ENCODE measurements at places on chromosomes 5 and 9.

DNA sequence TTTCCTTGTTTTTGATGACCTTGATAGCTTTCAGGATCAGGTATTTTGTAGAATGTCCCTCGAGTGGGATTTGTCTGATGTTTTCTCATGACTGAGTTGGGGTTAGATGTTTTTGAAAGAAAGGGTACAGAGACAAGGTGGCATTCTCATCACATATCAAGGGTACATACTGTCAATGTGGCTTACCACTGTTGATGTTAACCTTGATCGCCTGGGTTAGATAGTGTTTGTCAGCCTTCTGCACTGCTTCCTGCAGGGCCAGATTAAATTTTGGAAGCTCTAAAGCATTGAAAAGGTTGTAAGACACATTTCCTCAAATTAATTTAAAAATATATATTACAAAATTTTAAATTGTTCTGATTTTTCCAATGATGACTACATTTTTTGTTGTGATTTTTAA is 287.4 kb upstream of the ACTBL2 start:
- DNase-seq, result no peak

- DNase-seq, result no peak
Measured at GRCh38 chr5:179208706-179209358, 136.4 kb downstream of the ADAMTS2 start.

- no peak for DNase-seq
Measured at GRCh38 chr5:176644294-176644693, 3.0 kb upstream of the TSPAN17 start.

DNA sequence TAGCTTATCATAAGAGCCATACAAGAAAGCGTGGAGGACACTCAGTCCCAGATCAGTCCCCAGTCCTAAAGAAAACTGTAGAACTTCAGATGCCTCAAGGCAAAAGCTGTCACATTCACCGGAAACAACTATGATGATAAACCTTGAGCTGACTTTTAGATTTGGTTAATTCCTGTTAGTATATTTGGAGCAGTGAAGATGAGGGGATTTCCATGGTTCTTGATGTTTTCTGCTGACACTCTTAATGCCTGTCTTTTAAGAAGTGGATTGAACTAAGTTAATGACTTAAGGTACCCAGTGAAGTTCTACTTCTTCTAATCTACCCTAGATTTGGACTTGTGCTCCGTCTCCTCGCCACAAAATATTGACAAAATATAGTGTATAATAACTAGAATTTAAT is 355.0 kb downstream of the EBF1 start:
- DNase-seq, result no peak

DNA sequence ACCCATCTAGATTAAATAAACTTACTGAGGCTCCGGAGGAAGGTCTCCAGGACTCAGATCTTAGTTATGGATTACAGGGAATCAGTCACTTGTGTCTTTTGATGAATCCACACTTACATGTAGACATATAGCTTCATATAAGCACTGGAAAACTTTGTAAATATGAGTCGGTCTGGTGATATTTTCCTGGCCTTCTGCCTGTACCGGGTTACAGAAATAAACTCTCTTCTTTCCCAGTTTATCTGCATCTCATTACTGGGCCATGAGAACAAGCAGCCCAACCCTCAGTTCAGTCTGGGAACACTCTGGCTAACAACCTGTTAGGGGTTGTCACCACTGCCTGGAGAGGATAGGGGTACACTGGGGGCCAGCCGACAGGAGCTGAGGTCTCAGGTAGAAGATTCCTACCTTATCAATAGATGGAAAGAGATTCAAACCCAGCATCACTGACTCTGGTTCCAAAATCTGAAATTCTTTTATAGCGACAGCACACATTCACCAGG is 59.1 kb downstream of the THBS4 start:
- DNase-seq, result peak; percentile 66

DNA sequence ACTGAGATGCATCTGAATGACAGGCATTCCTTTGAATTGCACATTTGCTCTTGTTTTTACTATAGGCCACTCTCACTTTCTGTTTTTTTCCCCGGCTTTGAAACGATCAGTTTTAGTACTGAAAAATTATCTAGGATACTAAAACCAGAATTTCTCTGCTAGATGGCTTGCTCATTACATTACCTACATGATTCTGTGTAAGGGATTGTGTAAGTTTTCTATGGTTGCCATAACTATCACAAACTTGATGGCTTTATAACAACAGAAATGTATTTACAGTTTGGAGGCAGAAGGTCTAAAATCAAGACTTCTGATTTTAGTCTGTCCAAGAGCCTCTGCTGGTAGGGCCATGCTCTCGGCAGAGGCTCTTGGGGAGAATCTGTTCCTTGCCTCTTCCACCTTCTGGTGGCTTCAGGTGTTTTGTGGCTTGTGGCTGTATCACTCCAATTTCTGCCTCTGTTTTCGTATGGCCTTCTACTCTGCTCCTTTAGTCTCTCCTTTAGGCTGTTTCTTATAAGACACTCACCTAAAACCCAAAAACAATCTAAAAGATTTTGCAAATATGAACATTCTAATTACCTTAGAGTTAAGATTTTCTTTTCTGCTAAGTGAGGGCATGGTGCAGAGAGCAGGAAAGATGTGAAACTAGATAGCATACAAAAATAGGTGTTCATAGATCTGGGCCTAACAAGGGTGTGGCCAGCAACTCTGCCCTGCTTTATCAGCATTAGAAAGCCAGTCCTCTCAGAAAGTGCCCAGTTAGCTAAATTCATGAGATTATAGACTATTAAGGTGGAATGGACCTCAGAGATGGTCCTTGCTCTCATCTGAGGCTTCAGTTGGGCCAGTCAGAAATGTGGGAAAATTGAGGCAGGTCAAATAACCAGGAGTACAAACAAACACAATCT is 93.3 kb upstream of the CDKN2B start:
- no peak for DNase-seq

GRCh38 chr9:104879555-104880309 is 48.2 kb downstream of the ABCA1 start:
- DNase-seq, result no peak
